Upper lobe of left lung (tissue), 6 donors: ENCODE measurements at places on chromosomes 6 and 20. TPM values are rescaled to one million over a fixed set of nuclear protein-coding genes. Genes with fewer than 3 reads are reported as not detected.
A peak's percentile ranks its signal among the peaks of the same experiment; 100 is the strongest.

The ETV7 gene
- total RNA-seq: 2.0 TPM

GRCh38 chr6:113491376-113491775, 365.8 kb upstream of the MARCKS start:
- H3K27ac ChIP-seq: no peak overlapping the region
- DNase-seq: no peak
- no peaks in the 10 kb centered on the region for H3K27me3 ChIP-seq
- no peaks in the 10 kb centered on the region for H3K4me1 ChIP-seq
- H3K4me3 ChIP-seq: no peak overlapping the region

DNA sequence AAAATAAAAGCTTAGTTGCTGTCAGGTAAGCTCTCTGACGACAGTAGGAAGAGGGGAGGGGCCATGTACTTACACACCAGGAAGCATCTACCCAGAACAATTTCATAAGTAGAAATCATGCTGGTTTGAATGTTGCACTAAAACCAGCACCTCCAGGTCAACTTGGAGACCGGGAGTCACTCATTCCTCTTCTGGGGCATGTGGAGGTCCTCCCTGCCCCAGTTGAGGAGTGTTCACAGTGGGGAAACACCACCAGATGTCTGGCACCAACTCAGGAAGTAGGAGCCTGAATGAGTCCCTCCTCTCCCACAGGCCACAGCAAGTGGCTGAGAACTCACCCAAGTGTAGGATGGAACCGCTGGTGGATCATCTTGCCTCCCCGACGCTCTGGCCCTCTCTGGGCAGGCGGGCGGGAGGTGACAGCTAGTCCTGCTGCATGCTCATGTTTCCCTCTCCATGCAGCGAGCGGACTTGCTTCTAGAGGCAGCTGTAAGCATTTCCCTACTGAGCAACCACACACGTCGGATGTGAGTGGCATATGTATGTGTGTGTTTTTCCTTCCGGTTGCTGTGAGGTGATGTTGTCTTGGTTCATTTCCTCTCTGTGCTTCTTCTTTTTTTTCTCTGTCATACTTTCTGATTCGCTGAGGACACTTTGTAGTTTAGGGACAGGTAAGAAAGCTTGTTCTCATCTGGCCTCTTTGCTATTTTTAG, 149.5 kb upstream of the NEDD9 start:
- H3K4me3 ChIP-seq: no peak overlapping the region
- DNase-seq: peak; percentile 75
- H3K27me3 ChIP-seq: no peaks in the 10 kb centered on the region
- peak overlapping the region; percentile 89 for H3K27ac ChIP-seq

GRCh38 chr6:10505529-10505928, 15.6 kb upstream of the GCNT2 start:
- H3K27ac ChIP-seq: no peak overlapping the region
- no peak for DNase-seq
- no peaks in the 10 kb centered on the region for H3K36me3 ChIP-seq
- no peak overlapping the region for H3K4me3 ChIP-seq
